ENCODE measurements at places on chromosomes 1 and 21. TPM values are rescaled to one million over a fixed set of nuclear protein-coding genes. Genes with fewer than 3 reads are reported as not detected.

DNA sequence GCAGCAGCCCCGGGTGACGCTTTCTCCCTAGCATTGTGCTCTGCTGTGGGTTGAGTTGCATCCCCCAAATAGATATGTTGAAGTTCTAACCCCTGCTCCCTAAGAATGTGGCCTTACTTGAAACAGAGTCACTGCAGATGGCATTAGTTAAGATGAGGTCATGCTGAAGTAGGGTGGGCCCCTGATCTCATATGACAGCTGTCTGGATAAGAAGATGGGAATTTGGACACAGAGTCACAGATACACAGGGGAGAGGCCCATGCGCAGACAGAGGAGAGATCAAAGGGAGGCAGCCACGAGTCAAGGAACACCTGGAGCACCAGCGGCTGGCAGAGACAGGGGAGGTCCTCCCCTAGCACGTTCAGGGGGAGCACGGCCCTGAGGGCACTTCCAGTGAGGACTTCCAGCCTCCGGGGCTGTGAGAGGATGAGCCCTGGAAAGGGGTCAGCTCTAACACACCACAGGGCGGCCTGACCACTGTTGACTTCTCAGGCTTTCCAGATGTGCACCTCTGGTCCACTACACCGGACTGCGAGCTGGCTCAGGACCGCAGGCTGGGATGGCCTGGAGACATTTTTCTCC lies 46.4 kb downstream of the ABCG1 start:
- no peak for DNase-seq

DNA sequence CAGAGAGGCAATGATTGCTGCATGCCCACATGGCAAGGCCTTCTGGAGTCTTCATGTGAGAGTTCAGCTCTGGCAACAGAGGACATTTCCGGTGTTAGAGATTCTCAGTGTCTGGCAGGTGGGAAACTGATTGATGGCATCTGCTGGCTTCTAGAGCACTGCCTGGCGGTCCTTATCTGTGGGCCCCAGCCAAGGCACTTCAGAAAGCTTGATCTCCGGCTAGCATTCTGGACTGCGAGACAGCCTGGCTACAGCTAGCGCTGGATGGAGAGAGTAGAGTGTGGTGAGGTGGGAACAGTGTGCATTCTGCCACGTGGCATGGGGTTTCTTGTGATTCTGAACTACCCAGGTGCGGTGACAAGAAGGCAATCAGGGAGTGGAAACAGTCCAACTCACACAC lies 9.4 kb downstream of the ZNF678 start:
- no peak for DNase-seq

Gene BMP8A
- not detected for total RNA-seq

Gene AGMAT
- total RNA-seq = 0.84 TPM

DNA sequence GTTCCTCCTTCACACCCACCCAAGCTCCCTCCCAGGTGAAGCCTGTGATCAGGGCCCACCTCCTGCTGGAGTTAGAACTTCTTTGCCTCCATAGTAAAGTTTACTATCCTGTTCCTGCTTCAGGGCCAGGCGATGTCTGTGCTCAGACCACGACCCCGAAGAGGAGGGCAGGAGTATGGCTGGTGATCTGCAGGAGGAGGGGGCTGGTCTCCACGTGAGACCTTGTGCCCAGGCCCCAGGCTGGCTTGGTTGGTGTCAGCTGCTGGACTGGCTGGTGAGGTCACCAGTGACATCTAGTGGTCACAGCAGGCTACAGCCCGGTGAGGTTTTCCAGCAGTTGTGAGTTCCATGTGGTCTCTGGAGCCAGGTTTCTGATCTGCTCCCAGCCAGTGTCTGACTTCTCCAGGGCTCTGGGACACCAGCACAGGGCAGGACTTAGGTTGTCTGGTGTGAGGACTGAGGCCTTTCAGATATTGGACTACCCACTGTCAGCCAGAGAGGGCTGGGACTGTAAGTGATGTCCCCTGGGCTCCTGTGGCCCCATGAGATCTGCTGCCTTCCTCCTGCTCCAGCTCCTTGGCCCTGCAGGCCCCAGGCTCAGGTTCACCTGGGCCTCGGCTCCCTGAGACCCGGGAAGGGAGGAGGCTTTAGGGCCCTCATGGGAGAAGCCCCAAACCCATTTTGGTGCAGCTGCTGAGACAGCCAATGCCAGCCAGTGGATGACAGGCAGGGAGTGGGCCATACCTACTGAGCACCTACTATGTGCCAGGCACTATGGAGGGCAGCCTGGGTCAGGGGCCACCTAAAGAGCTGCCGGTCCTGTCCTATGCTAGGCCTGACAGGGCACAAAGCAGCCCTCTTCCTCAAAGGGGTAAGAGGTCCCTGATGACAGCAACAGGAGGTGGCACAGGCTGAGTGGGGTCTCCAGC lies 6.0 kb upstream of the UBL4B start:
- DNase-seq = peak; percentile 83

- DNase-seq = peak; percentile 47
Measured at GRCh38 chr1:39671793-39672550, at the start of gene NT5C1A. Gene NT5C1A, minus strand, starts transcription at chr1:39672107. Its CDS starts 69 bp downstream, at chr1:39672038.

GRCh38 chr1:77316006-77316405 lies 34.2 kb downstream of the AK5 start:
- DNase-seq = no peak

- peak; percentile 70 for DNase-seq
Measured at GRCh38 chr1:43274125-43274803, 4.5 kb downstream of the TMEM125 start.

Gene NGF
- total RNA-seq = 1.3 TPM

Gene KRTAP11-1
- total RNA-seq = not detected

- no peak for DNase-seq
Measured at GRCh38 chr1:182459949-182460348, 10.0 kb downstream of the RGSL1 start.

Gene KRTAP10-6
- total RNA-seq = not detected

DNA sequence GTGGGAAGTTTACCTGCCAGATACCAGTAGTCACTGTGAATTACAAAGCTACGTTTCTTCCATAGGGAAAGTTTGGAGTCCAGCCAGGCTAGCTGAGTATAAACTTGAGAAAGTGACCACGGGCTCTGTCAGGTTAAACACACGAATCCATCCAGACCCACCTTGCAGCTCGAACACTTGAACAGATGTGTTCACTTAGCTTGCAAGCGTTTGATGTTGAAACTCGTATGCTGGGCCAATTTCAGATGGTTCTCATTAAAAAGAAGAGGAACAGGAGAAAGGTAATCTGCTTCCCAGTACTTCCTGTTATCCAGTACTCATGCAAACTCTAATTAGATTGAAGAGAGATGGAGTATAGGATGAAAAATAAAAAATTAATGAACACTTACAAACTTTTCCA lies 636.4 kb downstream of the SMYD3 start:
- DNase-seq = no peak

DNA sequence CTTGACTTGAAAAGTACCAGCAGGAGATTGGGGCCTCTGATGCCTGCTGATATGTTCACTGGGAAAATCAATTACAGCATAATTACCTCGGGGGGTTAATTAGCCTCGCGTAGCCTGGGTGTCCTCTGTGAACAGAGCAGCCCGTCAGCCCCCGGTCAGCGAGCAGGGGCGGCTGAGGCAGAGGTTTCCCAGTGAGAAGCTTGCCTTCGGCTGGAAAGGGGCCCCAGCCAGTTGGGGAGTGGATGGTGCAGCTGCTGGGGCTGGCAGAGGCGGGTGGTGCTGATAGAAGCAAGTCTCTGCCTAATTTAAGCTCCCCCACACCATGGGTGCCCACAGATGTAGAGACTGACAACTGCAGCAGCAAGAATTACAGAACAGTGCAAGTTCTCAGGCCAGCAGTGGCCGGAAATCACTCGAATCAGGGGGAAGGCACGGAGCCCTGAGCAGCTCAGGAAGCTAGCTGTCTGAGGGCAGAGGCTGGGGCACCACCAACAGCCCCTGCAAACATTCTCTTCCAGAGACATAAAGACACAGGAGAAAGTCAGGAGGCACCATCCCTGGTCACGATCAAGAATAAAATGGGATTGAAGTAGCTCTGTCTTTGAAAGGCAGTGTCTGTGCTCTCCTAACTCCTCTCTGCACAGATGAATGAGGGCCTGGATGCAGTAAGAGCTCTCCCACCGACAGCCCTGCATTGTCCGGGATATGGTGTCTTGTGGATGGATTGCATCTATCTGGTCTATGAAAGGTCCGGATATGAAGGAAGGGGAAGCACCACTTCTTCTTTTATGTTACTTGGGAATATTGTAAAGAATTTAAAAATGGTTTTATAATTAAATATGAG lies 166.5 kb upstream of the CD34 start:
- no peak for DNase-seq

DNA sequence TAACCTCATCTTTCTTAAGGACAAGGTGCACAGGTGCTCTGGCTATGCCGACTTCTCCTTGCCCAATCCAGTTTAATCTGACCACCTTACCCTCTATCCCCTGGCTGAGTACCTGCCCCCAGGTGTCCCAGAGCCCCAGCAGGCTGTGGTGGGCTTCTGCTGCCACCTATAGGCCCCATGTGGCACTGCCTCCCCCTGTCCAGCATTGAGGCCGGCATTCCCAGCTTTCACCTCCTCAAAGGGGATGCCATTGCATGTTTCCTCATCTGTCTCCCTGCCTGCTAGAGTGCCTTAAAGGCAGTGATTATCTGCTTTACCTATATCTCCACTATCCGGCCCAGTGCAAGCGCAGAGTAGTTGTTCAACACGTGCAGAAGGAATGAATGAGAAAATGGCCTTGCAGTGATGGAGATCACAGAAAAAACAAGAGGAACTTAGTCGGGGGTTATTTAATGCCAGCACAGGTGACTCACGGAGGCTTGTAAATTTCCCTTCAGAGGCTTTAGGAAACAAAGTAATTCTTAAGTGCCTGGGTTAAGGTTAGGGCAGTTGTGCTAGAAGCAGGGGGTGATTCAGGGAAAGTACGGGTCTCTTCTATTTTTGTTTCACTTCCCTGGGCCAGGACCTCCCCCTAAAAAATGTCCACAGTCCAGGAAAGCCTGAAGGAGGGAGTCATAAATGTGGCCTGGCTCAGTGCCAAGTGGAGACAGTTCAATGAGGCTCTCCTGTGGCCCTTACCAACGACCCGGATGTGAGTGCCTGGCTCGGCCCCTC lies 131.8 kb upstream of the NGF start:
- DNase-seq = peak; percentile 56

Gene SIM2
- total RNA-seq = 8.0 TPM

All from MG63 (cell line).